ENCODE measurements at places on chromosomes 3 and 15. TPM values are rescaled to one million over a fixed set of nuclear protein-coding genes. Genes with fewer than 3 reads are reported as not detected.

EPHB3 gene
- total RNA-seq: 45.3 TPM

ANKRD63 gene
- total RNA-seq: 0.58 TPM

SH2D7 gene
- total RNA-seq: not detected

ATP8B4 gene
- 16.1 TPM for total RNA-seq

Measured in metanephros (tissue), 2 donors.